ENCODE measurements at places on chromosomes 13 and 19.

- no peak for DNase-seq
Observed at GRCh38 chr19:51572410-51572809, 1.3 kb downstream of the ZNF175 start.

GRCh38 chr19:55958356-55958755, 10.7 kb downstream of the NLRP8 start:
- peak; percentile 12 for DNase-seq

GRCh38 chr19:18414504-18415177, 4.6 kb upstream of the SSBP4 start:
- DNase-seq = no peak

- no peak for DNase-seq
Observed at GRCh38 chr13:22320991-22321390, 650.1 kb downstream of the FGF9 start.

GRCh38 chr13:34458756-34459715, 483.0 kb upstream of the NBEA start:
- DNase-seq = no peak

- DNase-seq = peak; percentile 71
Observed at GRCh38 chr19:54462655-54463530, 685 bp downstream of the LENG9 start.

DNA sequence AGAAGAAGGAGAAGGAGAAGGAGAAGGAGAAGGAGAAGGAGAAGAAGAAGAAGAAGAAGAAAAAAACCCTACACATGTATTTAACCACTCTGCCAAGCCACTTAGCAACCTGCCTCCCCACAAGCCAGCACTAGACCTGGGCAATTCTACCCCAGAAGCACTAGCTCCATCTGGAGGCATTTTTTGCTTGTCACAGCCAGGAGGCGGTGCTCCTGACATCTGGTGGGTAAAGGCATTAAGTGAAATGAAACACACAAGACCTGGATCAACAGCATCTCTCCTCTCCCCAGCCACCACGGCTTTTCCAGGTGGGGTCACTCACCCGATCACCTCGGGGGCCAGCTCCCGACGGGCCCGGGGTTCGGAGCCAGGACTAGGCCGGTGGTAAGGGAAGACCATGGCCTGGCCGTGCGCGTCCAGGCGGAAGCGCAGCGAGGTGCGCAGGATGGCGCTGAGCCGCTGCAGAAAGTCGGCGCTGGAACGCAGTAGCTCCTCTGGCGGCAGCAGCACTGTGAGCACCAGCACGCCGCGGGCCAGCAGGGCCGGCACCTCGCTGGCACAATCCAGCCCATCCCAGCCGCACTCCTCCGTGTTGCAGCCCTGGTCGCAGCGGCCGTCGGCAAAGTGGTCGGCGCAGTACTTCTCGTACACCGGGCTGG, 26.9 kb downstream of the NOTCH3 start:
- DNase-seq = no peak

DNA sequence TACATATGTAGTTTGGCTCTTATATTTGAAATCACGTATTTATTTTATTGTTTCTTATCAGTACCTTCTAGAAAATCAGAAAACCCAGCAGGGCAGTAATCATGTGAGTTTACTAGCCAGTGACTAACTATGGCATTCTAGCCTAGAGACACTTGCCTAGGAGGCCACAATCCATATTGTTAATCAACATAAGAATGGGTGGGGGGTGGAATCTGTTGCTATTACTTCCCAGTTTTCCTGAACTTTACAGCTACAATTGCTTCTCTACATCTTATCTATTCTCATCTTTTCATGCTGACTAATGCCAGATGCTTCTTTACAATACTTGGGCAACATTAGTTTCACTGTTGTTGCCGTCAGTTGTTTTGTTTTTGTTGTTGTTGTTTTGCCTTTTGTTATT, 18.7 kb upstream of the ATXN8OS start:
- no peak for DNase-seq

DNA sequence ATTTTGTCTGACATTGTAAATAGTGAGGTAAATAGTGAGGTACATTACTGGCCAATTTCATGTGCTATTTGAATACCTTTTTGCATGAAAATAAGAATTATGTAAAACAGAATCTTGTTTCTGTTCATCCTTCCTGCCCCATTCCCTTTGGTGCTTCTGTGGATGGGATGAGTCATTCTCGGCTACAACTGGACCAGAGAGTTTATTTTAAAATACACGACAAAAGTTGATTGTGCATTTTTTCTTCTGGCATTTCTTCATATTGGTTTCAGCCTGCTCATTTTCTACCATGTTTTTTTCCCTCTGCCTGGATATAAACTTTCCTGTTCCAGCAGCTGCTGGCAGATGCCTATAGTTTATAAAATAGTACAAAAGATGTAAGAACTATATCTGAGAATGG, 107.5 kb downstream of the CYSLTR2 start:
- DNase-seq = peak; percentile 44

DNA sequence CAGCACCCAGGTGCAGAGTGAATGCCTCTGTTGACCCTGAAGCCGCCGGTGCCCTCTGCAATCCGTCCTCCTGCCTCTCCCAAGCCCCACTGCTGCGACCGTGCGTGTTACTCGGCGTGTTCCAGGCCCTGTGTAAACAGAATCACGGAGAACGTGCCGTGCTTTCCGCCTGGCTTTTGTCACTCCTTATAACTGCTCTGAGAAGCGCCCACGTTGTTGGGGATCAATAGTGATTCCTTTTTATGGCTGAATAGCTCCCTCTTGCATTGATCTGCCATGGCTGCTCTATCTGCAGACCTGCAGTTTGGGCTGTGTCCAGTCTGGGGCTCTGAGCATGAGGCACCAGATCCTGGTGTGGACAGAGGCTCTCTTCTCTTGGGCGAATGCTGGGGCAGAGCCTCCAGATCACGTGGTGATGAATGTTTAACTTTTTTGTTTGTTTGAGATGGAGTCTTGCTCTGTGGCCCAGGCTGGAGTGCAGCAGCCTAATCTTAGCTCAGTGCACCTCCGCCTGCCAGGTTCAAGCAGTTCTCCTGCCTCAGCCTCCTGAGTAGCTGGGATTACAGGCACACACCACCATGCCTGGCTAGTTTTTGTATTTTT, 15.8 kb downstream of the ADPRHL1 start:
- DNase-seq = no peak

- DNase-seq = peak; percentile 10
Observed at GRCh38 chr13:99528547-99528946, 27.3 kb downstream of the TM9SF2 start.

- no peak for DNase-seq
Observed at GRCh38 chr19:16376649-16377048, 52.0 kb downstream of the KLF2 start.

Data from NCI-H526 treated with DMSO at 0.1 percent for 48 hours (cell line).